ENCODE measurements at places on chromosomes 1 and 21.

DNA sequence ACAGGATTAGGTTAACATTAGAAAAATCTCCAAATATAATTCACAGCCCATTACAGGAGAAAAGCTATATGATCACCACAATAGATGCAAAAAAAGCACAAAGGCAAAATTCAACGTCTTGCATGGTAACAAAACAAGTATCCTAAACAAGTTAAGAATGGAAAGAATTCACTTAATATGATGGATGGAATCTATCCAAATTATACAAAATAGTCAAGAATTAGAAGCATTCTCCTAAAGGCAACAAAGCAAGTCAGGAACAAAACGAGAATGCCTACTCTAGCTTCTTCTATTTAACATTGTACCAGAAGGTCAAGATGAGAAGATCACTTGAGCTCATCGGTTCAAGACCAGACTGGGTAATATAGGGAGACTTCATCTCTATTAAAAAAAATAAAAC lies 442.8 kb downstream of the SETD4 start:
- no peak for DNase-seq

DNA sequence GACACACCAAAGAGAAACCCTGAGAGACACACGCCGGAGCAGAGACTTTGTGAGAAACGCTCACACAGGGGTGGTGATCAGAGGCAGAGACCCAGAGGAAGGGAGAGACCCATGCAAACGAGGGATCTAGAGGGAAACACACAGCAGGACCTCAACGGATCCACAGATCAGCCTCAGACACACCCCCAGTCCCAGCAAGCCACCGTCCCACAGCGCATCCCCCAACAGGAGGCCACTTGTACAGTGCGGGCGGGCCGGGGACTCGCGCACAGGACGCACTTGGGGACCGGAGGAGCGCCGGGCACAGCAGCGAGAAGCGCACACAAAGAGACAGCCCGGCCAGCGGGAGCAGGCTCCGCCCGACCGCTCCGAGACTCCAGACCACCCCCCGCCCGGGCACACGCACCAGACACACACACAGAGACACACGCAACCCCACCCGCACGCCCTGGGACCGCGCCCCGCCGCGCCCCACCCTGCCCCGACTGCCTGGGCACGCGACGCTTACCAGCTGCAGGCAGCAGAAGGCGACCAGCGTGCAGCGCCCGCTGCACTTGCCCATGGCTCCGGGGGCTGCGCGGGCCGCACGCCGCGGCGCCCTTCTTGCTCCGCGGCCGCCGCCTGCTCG lies 587 bp downstream of the NKAIN1 start:
- DNase-seq = peak; percentile 5

GRCh38 chr21:24369746-24370145 lies 1237.5 kb downstream of the MRPL39 start:
- no peak for DNase-seq

DNA sequence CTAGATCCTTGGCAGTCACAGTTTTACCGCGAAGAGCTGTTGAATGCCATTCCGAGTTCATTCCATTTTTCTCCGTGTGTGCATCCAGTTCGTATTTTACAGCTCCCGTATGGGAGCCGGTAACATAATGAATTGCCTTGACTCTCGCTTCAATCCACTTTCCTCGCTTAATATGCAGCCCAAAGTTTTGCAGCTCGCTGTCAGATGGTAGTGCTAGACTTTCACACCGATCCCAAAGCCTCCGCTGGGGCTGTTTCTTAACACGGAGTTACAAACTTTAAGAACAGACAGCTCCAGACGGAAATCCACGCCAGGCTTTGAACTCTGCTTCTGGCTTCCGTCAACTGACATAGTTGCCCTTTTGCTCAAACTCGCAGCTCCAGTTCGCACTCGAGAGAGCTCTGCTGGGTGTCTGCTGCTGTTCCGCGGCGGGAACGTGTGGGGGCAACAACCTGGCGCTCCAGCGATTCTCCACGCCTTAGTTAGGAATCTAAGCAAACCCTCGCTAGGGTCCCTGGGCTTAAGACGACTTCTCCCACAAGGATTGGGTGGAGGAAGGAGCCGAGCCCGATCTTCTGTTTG lies 3.5 kb upstream of the ARID1A start:
- peak; percentile 87 for DNase-seq

DNA sequence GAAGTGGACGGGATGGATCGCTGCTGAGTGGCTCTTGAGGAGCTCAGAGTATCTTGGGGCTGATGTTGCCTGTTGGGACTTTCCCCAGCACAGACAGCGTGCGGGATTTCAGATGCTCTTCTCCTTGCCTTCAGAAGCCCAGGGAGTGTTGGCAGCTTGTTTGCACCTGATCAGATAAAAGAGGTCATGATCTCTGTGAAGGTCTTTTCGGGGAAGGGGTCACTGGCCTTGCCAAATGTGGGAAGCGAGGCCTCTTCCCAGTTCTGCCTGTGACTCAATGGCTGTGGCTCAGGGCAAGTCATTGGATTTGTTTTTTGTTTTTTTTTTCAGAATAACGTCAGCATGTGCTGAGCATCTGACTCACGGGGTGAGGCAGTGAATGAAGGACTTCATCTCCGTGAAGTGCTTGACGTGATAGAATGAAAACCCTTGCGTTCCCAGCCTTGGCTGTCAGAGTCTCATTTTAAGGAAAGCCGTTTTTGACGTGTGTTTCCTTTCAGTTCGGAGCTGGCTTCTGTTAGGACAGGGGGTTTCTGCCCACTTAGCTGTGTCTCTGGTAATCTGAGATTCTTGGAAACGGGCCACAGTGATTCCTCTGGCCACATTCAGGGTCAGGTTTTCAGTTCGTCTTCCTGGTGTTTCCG lies 46.7 kb downstream of the GALNT2 start:
- no peak for DNase-seq

DNA sequence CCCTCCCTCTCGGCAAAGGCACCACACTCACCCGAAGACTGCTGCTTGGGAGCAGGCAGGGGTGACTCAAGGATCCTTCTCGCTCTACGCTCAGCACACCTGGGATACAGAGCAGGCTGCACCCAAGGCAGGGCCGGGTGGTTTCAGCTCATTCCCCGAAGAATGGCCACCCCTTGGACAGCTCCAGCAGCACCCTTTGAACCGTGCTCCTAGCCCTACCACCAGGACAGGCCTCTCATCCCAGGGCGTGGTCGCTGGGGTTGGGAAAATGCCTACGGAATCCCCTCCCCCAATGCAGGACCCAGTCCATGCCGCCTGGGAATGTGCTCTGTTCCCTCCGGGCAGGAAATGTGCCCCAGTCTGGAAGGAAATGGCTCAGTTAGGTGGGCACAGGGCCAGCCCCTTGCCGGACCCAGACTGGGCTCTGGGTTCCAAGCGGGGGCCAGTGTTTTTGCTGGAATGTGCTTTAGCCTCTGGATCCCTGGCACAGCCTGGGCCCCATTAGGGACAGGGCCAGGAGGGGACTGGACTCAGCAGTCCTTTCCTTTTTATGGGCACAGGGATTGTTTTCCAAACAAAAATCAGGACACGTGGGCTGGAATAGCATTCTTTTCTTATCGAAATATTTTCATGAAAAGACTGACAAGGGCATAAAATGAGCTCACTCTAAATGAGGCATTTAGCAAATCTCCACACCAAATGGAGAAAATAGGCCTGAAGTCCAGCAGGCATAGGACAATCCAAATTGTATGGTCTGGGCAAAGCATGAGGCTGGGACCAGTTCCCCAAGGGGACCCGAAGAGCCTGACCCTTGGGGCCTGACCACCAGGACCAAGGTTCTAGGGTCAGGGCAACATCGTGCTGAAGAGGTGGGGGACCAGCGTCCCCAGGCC lies 7.3 kb downstream of the TMEM82 start:
- DNase-seq = no peak

Measured in NCI-H1694 treated with DMSO at 0.1 percent for 48 hours (cell line).